ENCODE measurements at places on chromosomes 3 and 15.

- no peak for DNase-seq
Measured at GRCh38 chr3:44105571-44105970, 136.1 kb upstream of the TOPAZ1 start.

GRCh38 chr3:46778101-46778500 lies 60.4 kb upstream of the PRSS50 start:
- no peak for DNase-seq

DNA sequence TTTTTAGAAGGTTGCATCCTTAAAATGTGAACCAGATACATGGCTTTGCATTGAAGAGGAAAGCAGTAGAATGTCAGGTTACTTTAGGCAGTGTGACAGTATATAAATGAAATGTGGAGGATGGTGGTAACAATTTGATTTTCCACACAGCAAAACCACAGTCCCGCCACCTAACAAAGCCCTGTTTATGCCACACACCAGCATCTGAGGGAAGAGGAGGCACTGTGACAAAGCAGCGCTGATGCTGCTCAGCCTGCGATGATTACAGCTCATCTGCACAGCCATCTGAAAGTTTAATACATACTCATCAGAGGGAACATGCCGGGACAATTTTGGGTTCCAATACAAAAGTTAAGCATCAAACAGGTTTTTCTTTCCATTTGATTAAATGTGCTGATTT lies 8.9 kb downstream of the RNF7 start:
- DNase-seq: no peak

- DNase-seq: peak; percentile 20
Measured at GRCh38 chr3:16666206-16666605, 61.0 kb upstream of the DAZL start.

DNA sequence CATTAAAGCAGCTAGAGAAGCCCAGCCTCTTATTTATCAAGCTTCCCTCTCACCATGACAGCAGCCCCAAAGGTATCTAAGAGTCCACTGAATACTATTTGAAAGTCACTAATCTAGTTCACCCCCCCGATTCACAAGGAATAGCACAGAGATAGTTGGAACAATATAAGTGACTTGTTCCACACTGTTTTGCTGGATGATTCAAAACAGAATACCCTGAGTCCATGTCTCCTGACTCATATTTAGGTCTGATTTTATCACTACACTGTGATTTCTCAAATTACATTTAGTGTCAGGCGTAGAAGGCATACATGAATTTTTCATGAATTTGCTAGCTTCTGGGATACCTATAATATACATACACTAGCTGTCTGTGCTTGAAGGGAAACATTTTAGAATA lies 18.7 kb upstream of the EOGT start:
- DNase-seq: peak; percentile 60

DNA sequence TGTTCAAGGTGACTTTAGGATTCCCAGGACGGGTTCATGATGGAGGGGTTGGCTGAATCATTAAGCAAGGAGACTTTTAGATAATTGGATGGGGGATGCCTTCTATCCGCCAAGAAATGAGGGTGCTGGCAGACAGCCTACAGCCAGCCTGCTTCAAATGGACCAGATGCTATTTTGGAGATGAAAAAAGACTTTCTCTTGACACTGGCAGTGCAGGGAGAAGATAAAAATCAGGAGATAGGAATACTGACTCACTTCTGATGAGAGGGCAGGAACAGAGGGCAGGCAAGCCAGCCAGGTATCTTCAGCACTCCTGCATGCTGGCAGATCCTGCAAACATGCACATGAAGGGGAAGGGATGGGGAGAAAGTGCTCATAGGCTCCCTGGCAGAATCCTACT lies 7.7 kb upstream of the SYN2 start:
- no peak for DNase-seq

- peak; percentile 39 for DNase-seq
Measured at GRCh38 chr3:24614359-24614758, 119.7 kb upstream of the THRB start.

- DNase-seq: no peak
Measured at GRCh38 chr3:141594357-141594756, 107.5 kb downstream of the RASA2 start.

GRCh38 chr3:52891164-52891563 lies 6.2 kb downstream of the STIMATE start:
- no peak for DNase-seq

- no peak for DNase-seq
Measured at GRCh38 chr3:13519006-13519791, 29.7 kb upstream of the FBLN2 start.
